Fibroblast of skin of left biceps (primary cell): ENCODE measurements at places on chromosomes 16 and 17.
A peak's percentile ranks its signal among the peaks of the same experiment; 100 is the strongest.

GRCh38 chr17:39564211-39564848 lies 43.4 kb downstream of the NEUROD2 start:
- no peak for DNase-seq

DNA sequence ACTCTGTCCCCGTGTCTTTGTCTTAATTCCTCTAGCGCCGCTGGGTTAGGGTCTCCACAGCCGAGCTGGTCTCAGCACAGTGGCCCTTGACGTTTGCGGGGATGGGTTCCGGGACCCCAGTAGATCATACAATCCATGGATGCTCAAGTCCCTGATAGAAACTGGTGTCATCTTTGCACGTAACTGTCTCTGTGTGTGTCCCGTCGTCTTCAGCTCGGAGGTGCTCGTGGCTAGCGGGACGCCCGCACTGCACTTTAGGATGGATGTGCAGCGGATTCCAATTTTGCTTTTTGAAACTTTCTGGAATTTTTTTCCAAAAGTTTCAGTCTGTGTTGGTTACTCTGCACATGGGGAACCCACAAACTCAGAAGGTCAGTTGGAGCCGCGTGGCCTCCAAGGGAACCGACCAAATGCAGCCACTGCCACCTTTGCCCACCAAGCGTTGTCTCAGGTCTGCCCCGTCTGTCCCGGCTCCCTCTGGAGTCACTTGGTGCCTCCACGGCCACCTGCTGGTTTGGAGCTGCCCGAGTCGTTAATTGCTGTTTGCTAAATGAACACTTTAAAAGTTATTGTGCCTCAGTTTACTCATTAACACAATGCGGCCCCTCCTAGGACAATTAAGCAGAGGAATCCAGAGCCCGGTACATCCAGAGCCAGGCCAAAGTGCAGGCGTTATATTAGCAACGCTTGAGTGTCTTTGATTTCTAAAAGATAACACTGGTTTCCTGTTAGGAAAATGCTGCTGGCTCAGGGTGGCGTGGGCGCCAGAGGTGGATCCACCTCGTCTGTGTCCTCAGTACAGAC lies 5.3 kb upstream of the DPEP1 start:
- no peak for DNase-seq

DNA sequence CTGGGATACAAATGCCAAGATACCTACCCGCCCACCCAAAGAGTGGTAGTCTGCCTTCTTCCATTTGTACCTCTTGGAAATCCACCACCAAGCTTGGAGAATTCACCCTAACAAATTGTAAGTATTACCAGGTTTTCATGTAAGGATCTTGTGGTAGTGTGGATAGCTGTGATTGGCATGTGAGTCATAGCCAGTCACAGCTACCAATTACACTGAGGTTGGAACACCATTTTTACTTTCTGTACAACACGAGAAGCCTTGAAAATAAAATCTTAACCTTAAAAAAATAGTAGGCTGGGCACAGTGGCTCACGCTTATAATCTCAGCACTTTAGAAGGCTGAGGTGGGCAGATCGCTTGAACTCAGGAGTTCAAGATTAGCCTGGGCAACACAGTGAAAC lies 18.5 kb upstream of the SLC35G3 start:
- no peak for DNase-seq

DNA sequence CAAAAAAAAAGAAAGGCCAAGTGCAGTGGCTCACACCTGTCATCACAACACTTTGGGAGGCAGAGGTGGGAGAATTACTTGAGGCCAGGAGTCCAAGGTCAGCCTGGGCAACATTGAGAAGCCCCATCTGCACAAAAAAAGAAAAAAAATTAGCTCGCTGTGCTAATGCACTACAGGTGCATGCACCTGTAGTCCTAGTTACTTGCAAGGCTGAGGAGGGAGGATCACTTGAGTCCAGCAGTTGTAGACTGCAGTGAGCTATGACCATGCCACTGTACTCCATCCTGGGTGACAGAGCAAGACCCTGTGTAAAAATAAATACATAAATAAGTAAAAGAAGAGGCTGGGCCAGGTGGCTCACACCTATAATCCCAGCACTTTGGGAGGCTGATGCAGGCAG lies 39.7 kb downstream of the DCAKD start:
- DNase-seq = no peak

- DNase-seq = no peak
Measured at GRCh38 chr17:80008383-80008840, 27.3 kb downstream of the TBC1D16 start.

GRCh38 chr17:77385750-77386501 lies 245.2 kb downstream of the SEC14L1 start:
- no peak for DNase-seq

- no peak for DNase-seq
Measured at GRCh38 chr17:42155614-42156045, 841 bp upstream of the RAB5C start.

GRCh38 chr17:57927048-57927723 lies 28.0 kb downstream of the CUEDC1 start:
- DNase-seq = no peak

GRCh38 chr17:64565563-64565962 lies 58.8 kb downstream of the CEP95 start:
- no peak for DNase-seq

DNA sequence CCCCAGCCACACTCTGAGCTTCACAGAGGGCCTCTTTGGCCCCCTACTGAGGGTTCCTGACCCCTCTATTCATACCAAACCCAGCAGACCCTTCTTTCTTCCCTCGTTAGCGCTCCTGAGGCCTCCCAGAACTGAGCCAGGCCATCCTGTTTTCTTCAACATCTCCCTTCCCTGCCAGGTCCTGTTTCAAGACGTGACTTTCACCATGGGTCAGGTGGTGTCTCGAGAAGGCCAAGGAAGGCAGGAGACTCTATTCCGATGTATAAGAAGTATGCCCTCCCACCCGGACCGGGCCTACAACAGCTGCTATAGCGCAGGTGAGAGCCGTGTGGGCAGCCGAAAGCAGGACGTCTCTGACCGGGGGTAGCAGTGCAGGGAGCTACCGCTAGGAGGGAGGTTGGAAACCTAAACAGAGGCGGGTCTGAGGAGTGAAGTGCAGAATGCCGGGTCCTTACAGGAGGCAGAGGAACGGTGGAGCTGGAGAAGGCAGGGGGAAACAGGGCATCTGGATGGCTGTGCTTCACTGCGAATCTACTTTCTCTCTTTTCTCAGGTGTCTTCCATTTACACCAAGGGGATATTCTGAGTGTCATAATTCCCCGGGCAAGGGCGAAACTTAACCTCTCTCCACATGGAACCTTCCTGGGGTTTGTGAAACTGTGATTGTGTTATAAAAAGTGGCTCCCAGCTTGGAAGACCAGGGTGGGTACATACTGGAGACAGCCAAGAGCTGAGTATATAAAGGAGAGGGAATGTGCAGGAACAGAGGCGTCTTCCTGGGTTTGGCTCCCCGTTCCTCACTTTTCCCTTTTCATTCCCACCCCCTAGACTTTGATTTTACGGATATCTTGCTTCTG lies 1.3 kb upstream of the SENP3 start:
- DNase-seq = no peak

DNA sequence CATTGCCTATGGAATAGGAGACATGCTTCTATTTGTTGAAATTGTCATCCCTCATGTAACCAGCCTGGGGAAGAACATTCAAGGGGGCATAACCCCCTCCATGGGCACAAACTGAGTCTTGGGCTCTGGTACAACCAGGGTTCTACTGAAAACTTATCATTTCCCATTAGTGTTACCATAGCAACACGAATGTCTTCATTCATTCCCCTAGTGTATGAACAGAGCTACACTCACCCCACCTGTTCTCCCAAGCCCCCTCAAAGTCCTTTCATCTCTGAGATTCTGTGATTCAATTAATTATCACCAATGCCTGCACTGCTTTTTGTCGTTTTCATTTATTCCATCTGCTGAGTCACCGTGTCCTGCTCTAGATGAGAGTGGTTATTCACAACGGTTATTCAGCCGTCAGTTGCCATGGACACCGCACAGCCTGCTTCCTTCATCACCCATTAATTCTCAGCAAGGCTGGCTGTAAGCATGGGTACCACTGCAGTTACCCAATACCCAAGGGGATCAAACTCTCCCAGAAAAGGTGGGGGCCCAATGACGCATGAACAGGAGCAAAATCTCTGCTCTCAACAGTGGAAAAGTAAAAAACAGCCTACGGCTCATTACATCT lies 1.6 kb upstream of the GAST start:
- no peak for DNase-seq

DNA sequence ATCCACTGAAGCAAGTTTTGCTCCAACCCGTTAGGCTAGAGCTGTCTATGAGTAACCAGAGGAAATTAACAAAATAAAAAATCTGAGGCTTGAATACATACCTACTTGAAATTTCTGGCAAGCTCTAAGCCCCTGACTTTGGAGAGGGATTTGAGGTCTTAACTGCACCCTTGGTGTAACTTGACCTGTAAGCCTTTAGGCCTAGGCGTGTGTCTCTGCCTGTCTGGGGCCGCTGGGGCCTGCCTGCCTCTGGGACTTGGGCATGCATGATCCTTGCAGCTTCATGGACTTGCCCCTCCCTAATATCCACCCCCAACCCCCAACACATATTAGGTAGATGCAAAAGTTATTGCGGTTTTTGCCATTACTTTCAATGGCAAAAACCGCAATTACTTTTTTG lies 3.7 kb upstream of the CDC42EP4 start:
- no peak for DNase-seq

GRCh38 chr17:82058230-82058854 lies 6.6 kb downstream of the GPS1 start:
- DNase-seq = no peak

GRCh38 chr17:42387661-42388380 lies 421 bp downstream of the STAT3 start:
- no peak for DNase-seq

DNA sequence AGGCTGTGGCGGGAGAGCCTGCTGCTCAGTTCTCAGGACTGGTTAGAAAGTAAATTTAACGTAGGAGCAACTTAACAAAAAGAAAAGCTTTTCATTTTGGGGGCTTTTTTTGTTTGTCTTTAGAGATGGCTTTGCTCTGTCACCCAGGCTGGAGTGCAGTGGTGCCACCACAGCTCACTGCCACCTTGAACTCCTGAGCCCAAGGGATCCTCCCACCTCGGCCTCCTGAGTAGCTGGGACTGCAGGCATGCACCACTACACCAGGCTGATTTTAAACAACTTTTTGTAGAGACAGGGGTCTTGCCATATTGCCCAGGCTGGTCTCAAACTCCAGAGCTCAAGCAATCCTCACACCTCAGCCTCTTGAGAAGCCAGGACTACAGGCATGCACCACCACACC lies 205.0 kb downstream of the RPTOR start:
- DNase-seq = no peak

- DNase-seq = no peak
Measured at GRCh38 chr16:50428116-50428515, 59.3 kb upstream of the BRD7 start.

DNA sequence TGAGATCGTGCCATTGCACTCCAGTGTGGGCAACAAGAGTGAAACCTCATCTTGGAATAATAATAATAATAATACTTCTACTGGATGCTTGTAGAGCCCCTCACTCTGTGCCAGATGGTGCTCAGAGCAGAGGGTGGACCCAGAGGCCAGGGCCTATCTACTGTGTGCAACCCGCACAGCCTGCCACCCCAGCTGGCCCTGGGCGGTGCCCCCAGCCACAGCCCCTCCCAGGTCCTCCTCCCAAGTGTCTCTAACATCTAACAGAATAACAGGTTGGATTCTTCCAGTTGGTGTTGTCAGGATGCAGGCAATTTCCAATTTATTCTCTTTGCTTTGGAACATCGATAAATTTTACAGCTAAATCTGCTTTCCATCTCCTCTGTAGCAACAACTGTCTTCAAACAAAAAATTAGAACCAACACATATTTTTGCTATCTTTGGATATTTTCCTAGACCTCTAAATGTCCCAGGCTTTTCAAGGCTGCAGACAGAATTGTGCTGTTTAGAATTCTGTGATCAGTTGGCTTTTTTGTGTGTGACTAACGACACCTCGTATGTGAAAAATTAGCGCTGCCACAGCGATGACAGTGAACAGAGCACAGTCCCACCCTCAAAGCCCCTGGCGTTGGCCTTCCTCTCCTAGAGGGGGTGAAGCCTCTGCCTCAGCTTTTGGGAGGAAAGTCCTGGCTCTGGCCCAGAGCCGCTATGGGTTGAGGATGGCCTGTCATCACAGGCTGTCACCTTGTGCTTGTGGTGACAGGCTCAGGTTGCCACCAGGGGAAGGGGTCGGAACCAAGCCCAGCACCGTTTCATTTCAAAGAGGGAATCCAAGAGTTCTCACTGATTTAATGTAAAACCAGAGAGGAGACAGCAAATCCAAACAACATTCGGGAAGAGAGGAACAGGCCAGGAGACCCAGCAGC lies 7.6 kb upstream of the EVPL start:
- no peak for DNase-seq

GRCh38 chr17:66354981-66355380 lies 52.6 kb downstream of the PRKCA start:
- DNase-seq = peak; percentile 57

DNA sequence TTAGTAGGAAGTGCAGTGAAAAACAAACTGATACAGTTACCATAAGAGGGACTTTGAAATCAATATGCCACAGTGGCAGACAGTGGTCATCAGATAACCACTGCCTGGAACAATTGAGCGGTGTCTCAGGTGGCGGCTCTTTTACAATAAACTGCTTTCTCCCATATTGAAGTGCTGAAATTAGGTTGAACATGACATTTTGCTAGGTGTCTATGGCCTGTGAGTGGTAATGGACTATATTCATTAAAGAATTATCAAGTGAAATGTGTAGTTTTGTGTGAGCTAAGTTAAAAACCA lies 214.7 kb downstream of the RPTOR start:
- no peak for DNase-seq

DNA sequence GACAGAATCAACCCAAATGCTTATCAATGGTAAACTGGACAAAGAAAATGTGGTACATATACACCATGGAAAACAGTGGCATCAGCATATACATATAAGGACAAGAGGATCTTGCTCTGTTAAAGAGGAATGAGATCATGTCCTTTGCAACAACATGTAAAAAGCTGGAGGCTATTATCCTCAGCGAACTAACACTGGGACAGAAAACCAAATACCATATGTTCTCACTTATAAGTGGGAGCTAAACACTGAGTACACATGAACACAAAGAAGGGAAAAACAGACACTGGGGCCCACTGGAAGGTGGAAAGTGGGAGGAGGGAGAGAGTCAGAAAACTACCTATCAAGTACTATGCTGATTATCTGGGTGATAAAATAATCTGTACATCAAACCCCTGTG lies 447.3 kb upstream of the MAF start:
- DNase-seq = no peak

GRCh38 chr17:32862940-32863339 lies 14.0 kb downstream of the MYO1D start:
- DNase-seq = no peak
